ENCODE measurements at places on chromosomes 2 and 18.

- DNase-seq: no peak
Observed at GRCh38 chr18:64116571-64117175, 32.2 kb downstream of the LINC00305 start.

GRCh38 chr2:21067859-21068537, 24.1 kb upstream of the APOB start:
- DNase-seq: no peak

GRCh38 chr18:72772916-72773315, 94.9 kb downstream of the NETO1 start:
- no peak for DNase-seq

DNA sequence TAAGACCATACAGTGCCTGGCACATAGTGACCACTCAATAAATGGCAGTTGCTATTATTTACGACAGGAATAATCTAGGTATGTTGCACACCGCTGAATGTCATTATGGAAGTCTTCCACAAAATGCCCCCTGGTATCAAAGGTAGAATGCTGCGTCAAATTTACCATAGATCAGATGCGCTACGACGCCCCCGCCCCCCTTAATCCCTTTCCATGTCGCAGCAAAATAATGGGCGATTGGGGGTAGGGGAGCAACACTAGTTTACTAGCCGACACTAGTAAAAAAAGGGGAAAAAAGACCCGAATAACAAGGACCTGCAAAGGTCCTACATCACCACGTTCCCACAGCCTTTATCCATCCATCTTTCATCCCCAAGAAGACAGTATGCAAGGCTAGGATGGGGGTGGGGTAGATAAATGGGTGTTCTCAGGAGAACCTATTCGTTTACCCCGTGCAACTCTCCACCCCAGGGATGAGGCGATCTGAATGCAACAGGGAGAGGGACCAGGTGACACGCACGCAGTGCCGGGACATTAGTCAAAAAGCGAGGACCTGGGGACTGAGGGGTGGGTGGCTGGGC, 455 bp downstream of the PREPL start:
- DNase-seq: no peak

Measured in activated CD8-positive, alpha-beta memory T cell treated with anti-CD3 and anti-CD28 coated beads for 48 hours (primary cell).